ENCODE measurements at places on chromosomes 11 and 22. TPM values are rescaled to one million over a fixed set of nuclear protein-coding genes. Genes with fewer than 3 reads are reported as not detected.

- H3K27me3 ChIP-seq = no peaks in the 10 kb centered on the region
- DNase-seq = no peak
- no peak overlapping the region for H3K27ac ChIP-seq
Measured at GRCh38 chr22:27186643-27187042, 529.3 kb downstream of the MIAT start.

- H3K27me3 ChIP-seq = no peaks in the 10 kb centered on the region
- no peak for DNase-seq
- no peak overlapping the region for H3K4me3 ChIP-seq
- H3K4me1 ChIP-seq = no peaks in the 10 kb centered on the region
- H3K27ac ChIP-seq = no peak overlapping the region
Measured at GRCh38 chr11:63961608-63962412, 12.6 kb upstream of the COX8A start.

ISX gene
- total RNA-seq = not detected

DNA sequence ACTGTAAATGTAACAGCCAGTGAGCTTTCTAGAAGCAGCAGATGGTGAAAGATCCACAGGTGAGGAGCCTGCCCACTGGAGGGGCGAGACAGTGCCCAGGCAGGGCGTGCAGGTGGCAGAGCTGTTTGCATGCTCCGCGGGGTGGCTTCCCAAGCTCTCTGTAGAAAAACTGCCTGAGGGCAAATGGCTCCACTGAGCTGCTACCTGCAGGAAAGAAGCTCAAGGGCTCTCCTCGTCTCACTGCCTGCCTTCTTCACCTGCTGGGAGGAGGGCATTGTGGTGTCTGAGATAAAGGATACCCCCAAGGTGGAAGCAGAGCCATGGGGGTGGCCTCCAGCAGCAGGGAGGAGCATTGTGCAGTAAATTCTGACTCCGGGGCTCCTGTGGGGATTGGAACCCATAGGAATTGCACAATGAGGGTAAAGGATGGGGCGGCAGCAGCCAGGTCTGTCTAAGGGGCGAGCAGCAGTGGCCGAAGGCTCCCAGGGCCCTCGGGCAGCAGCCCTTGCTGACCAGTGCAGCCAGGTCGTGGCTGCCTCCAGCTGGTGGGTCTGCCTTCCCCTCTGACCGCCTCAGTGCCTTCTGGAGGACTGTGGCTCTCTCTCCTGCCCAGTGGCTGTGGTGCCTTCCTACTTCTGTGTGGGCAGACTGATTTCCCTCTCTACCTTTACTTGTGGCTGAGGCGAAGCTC is 28.0 kb upstream of the CABP7 start:
- H3K27me3 ChIP-seq = no peaks in the 10 kb centered on the region
- no peaks in the 10 kb centered on the region for H3K36me3 ChIP-seq
- no peaks in the 10 kb centered on the region for H3K4me1 ChIP-seq
- H3K4me3 ChIP-seq = no peak overlapping the region
- DNase-seq = no peak
- H3K27ac ChIP-seq = no peak overlapping the region

- no peak overlapping the region for H3K27ac ChIP-seq
- H3K4me1 ChIP-seq = no peaks in the 10 kb centered on the region
- no peaks in the 10 kb centered on the region for H3K36me3 ChIP-seq
- DNase-seq = no peak
- peaks cover 2% of the 10 kb centered on the region for H3K27me3 ChIP-seq
Measured at GRCh38 chr11:78791964-78792363, 217.3 kb upstream of the NARS2 start.

NXPE1 gene
- not detected for total RNA-seq

- no peaks in the 10 kb centered on the region for H3K4me1 ChIP-seq
- H3K4me3 ChIP-seq = no peak overlapping the region
- H3K27me3 ChIP-seq = no peaks in the 10 kb centered on the region
- no peak overlapping the region for H3K27ac ChIP-seq
Measured at GRCh38 chr22:20653012-20653794, 120.7 kb upstream of the SERPIND1 start.

SLC17A6 gene
- not detected for total RNA-seq

- peak overlapping the region; percentile 97 for H3K4me3 ChIP-seq
- no peak for DNase-seq
- H3K27ac ChIP-seq = peak overlapping the region; percentile 97
- H3K4me1 ChIP-seq = peaks cover 19% of the 10 kb centered on the region
Measured at GRCh38 chr11:47175746-47176327, 842 bp downstream of the ARFGAP2 start.

DNA sequence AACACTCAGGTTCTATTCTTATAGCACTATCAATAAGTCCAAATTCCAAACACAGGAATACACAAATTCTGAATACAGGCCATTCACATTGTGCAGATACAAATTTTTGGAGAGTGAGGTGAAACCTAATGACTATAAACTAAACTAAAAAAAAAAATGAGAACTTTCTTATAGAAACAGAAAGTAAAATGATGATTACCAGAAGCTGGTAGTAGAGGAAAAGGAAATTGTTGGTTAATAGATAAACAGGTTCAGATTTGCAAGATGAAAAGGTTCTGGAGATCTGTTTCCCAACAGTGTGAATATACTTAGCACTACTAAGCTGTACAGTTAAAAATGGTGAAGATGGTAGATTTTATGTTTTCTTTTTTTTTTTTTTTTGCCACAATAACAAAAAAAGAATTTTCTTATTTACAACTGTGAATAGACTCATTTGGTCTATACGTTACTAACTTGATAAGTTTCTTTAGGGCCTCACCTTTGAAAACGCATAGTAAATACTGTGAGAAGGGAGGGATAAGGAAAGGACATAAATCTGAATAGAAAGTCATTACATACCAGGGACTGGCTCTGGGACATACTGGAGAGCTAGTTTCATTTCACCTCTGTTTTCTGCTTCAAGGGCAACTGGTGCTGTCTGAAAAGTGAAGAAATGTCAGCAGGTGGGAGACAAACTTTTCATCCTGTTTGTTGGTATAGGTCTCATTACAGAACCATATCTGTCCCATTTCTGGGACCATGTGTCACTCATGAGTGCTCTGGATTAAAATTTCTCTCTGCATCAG is 14.2 kb upstream of the CCDC89 start:
- H3K27ac ChIP-seq = peak overlapping the region; percentile 14
- no peaks in the 10 kb centered on the region for H3K27me3 ChIP-seq
- H3K36me3 ChIP-seq = no peaks in the 10 kb centered on the region

DNA sequence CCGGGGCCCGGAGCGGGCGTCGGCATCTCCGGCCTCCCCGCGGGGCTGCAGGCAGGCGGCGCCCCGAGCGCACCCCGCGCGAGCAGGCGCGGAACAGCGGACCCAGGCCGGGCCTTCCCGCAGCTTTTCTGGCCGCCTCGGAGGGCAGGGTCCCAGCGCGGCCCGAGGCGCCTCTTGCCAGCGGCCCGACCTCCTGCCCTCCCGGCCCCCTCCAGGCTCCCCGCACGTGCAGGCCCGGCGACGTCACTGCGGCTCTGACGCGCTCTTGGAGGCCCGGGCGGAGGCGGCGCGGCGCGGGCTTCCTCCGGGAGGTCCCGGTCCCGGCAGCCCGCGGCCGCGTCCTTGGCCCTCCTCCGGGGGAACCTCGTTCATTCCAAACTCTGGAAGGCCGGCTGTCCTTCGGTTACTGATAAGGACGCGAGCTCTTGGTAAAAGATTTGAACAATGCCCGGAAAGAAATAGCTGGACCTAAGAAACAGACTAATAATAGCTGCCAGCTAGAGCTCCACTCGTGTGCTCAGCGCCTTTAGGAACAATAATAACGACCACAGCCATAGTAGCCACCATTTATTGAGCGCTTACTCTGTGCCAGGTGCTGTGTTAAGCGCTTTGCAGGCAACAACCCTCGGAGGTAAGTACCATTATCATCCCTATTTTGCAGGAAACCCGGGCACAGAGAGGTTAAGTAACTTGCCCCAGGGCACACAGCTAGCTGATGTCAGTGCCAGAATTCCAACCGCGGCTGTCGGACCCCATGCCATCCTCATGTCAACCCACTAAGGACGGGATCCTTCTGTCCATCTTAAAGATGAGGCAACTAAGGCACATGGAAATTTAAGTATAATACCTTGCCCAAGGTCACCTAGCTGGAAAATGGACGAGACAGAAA is 39.1 kb upstream of the CREB3L1 start:
- no peaks in the 10 kb centered on the region for H3K36me3 ChIP-seq
- peaks cover 12% of the 10 kb centered on the region for H3K4me1 ChIP-seq
- H3K4me3 ChIP-seq = peak overlapping the region; percentile 55
- no peak overlapping the region for H3K27ac ChIP-seq
- DNase-seq = peak; percentile 54

- H3K27me3 ChIP-seq = no peaks in the 10 kb centered on the region
- no peaks in the 10 kb centered on the region for H3K36me3 ChIP-seq
- no peak for DNase-seq
- H3K4me1 ChIP-seq = no peaks in the 10 kb centered on the region
- no peak overlapping the region for H3K27ac ChIP-seq
- H3K4me3 ChIP-seq = no peak overlapping the region
Measured at GRCh38 chr11:30422447-30423278, 99.8 kb downstream of the ARL14EP start.

GRCh38 chr11:69541501-69542313 is 60.2 kb downstream of the LINC01488 start:
- no peak for DNase-seq
- H3K4me3 ChIP-seq = no peak overlapping the region
- no peaks in the 10 kb centered on the region for H3K4me1 ChIP-seq
- no peaks in the 10 kb centered on the region for H3K27me3 ChIP-seq
- no peaks in the 10 kb centered on the region for H3K36me3 ChIP-seq

- no peaks in the 10 kb centered on the region for H3K27me3 ChIP-seq
- H3K27ac ChIP-seq = no peak overlapping the region
- DNase-seq = no peak
- H3K4me1 ChIP-seq = no peaks in the 10 kb centered on the region
- peaks cover 2% of the 10 kb centered on the region for H3K36me3 ChIP-seq
- H3K4me3 ChIP-seq = no peak overlapping the region
Measured at GRCh38 chr22:50571264-50572175, 6.7 kb downstream of the CPT1B start.

- peaks cover 4% of the 10 kb centered on the region for H3K4me1 ChIP-seq
- no peak overlapping the region for H3K27ac ChIP-seq
- H3K27me3 ChIP-seq = no peaks in the 10 kb centered on the region
Measured at GRCh38 chr22:46004105-46004866, 27.3 kb upstream of the WNT7B start.

DDI1 gene
- total RNA-seq = not detected

LMO2 gene
- 0.95 TPM for total RNA-seq

- no peaks in the 10 kb centered on the region for H3K4me1 ChIP-seq
- H3K27me3 ChIP-seq = no peaks in the 10 kb centered on the region
- no peak overlapping the region for H3K27ac ChIP-seq
- no peak for DNase-seq
- H3K4me3 ChIP-seq = no peak overlapping the region
Measured at GRCh38 chr11:41273908-41274307, 185.5 kb downstream of the LRRC4C start.

DNA sequence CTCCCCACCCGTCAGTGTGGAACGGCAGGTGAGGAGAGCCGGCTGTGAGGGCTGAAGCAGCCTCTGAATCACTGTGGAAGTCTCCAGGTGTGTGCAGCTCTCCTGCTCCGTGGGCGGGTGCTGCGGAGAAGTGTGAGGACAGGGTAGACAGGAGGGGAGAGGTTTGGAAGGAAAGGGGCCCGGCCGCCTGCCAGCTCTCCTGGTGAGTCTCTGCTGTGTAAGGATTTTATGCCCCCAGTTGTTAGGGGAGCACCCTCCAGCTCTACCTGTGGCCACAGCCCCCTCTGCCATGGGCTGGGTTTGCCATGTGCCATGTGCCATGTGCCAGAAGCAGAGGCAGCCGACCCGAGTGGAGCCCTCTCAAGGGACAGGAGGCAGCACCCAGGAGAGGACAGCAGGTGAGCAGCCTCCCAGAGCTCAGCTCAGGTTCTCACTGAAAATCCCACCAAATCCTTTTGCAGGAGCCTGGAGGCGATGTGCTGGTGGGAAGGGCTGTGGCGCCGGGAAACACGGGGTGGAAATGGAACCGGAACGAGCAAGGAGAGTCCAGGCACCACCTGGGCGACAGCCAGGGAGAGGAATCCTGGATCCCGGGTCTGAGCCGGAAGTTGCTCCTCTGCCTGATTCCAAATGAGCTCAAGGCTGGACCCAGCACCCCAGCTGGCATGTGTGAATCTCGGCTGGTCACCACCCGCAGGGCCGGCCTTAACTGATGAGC is 804.4 kb downstream of the BRD1 start:
- no peak overlapping the region for H3K27ac ChIP-seq
- no peaks in the 10 kb centered on the region for H3K36me3 ChIP-seq
- H3K4me3 ChIP-seq = no peak overlapping the region

GRCh38 chr22:45511847-45512261 is 9.2 kb downstream of the FBLN1 start:
- H3K4me1 ChIP-seq = no peaks in the 10 kb centered on the region
- H3K27ac ChIP-seq = no peak overlapping the region

DNA sequence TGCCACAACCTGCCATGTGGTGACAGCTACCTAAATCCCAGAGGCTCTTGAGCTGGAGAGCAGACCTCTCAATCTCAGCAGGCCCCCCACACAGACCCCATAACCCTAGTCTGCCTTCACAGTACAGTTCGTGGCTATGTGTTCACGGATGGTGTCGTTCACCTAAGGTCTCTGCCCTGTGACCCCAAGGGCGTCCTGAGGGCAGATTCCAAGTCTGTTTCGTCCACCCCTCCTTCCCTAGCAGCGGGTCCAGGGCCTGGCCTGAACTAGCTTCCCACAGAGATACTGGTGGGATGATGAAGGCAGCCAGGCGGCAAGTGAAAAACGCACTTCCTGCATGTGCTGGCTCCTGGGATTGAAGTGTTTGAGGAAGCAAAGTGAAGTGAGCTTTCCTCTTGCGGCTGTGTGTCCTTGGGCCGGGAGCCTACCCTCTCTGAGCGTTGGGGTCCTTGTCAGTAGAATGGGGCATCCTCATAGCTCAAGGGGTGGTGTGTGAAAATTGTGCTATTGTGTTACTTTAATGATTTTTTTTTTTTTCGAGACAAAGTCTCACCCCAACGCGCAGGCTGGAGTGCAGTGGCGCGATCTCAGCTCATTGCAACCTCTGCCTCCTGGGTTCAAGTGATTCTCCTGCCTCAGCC is 70.1 kb downstream of the LRP5 start:
- H3K4me3 ChIP-seq = no peak overlapping the region
- H3K36me3 ChIP-seq = no peaks in the 10 kb centered on the region
- H3K27me3 ChIP-seq = no peaks in the 10 kb centered on the region
- no peak overlapping the region for H3K27ac ChIP-seq

DNA sequence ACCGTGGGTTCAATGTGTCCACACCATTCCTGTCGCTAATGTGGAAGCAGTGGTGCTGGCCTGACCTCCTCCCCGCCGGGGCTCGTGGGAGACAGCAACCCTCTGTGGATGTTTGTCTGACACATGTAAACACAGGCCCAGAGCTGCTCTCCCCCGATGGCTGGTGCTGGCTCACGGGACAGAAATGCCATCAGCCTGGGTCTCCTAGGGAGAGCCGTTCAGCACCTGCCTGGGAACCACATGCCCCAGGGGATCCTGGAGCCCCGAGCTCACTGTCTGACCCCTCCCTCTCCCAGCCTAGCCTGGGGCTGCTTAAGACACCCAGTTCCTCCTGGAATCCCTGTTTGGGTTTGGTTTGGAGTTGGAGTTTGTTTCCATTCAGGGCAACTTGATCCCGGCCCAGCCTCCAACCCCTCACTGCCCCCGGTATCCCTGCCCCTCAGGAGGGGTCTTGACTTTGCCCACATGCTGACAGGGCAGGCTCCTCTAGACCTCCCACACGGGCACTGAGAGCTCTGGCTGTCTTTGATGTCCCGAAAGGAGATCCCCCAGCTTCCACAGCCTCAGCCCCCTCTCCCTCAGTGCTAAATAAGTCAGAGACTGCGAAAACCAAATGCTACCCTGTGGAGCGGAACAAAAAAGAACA is 50.9 kb upstream of the WNT11 start:
- H3K27me3 ChIP-seq = no peaks in the 10 kb centered on the region
- DNase-seq = no peak
- H3K36me3 ChIP-seq = no peaks in the 10 kb centered on the region
- no peaks in the 10 kb centered on the region for H3K4me1 ChIP-seq
- no peak overlapping the region for H3K4me3 ChIP-seq

- peaks cover 3% of the 10 kb centered on the region for H3K4me1 ChIP-seq
- no peak overlapping the region for H3K27ac ChIP-seq
- H3K4me3 ChIP-seq = no peak overlapping the region
- no peak for DNase-seq
Measured at GRCh38 chr11:44854086-44854485, 96.6 kb downstream of the TP53I11 start.
